ENCODE measurements at places on chromosomes 7 and 10.

DNA sequence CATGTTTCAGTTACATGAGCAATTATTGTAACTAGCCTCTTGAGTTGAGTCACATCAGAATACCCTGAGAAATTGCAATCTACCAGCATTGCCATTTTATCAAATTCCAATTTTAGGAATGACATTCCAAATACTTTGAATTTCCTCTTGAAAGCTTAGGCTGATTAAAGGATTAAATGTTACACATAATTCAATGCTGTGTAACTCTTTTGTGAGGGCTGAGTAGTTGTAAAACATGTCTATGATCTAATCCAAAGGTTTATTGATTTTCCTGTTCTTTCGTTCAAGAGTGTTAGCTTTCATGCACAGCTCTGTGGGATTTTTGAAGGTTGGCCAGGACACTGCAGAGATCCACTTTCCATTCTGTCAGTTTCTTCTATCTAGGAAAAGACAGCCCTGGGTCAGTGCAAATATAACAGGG, 193.1 kb downstream of the SORCS1 start:
- no peak for DNase-seq

GRCh38 chr7:34656041-34656440, 2.0 kb upstream of the NPSR1 start:
- DNase-seq, result no peak

- no peak for DNase-seq
Measured at GRCh38 chr7:129375141-129375938, 58.9 kb upstream of the STRIP2 start.

- no peak for DNase-seq
Measured at GRCh38 chr7:127900732-127901685, 130.2 kb downstream of the LRRC4 start.

GRCh38 chr10:49184642-49185111, 3.5 kb downstream of the TMEM273 start:
- no peak for DNase-seq

DNA sequence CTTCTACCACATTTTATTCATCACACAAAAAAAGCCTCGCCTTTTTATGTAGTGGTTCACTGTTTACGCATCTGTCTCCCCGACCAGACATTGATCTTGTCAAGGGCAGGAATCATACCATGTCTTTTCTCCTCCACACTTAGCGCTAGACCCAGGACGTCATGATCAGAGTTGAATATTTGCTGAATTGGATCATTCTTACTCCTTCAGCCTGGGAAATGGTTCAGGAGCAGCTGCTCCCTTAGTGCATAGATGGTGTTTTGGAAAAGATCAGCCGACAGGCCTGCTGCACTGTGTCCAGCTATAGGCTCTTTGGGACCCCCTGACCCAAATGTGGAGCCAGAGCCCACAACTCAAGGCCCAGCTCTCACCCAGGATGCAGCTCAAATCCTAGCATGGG, 249.1 kb upstream of the TMEM72 start:
- DNase-seq, result no peak

DNA sequence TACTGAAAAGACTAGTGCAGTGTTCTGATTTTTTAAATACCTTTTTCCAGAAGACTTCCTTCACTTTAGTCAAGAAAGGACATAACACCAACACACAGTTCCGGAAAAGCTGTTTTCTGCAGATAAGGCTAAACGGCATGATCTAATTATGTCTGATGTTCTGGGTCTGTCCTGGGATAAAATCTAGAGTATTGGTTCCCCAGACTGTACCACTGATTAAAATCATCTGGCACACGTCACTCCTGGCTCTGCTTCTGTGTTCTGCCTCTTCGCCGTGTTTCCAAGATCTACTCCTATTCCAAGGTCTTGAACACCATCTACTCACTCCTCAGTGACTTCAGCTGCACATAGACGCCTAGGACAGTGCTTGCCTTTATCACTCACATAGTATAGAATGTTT, 100.8 kb upstream of the SFMBT2 start:
- no peak for DNase-seq

- no peak for DNase-seq
Measured at GRCh38 chr10:4260483-4261124, 475.6 kb upstream of the KLF6 start.

GRCh38 chr10:7123774-7124173, 287.1 kb downstream of the SFMBT2 start:
- DNase-seq, result no peak

GRCh38 chr10:116913695-116914094, 64.4 kb downstream of the ENO4 start:
- DNase-seq, result no peak

DNA sequence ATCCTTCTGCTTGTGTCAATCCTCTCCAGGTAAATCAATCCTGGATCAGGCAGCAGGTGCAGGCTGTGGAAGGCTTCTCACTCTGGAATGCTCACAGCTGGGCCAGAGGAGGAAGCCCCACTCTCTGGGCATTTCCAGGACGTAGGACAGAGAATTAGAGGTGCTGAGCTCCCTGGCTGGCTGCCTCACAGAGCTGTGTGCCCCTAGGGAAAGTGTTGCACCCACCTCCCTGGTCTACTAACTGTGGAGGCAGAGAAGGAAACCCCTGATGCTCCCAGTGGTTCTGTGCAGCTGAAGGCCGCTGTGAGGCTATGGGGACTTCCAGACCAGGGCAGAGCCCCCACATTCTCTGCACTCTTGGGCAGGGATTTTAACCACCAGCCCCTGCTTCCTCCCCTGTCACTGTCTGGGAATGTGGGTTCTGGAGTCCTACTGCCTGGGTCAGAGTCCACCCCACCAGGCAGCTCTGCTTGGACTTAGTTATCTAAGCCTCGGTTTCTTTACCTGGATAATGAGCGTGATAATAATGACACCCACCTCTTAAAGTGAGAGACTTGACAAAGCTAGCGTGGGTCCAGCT, 73.5 kb upstream of the EEPD1 start:
- no peak for DNase-seq

GRCh38 chr10:63921908-63922467, 400.8 kb downstream of the REEP3 start:
- no peak for DNase-seq

- DNase-seq, result no peak
Measured at GRCh38 chr7:156889089-156889488, 3.9 kb downstream of the LMBR1 start.

- no peak for DNase-seq
Measured at GRCh38 chr7:39733881-39734632, 110.7 kb downstream of the RALA start.

- DNase-seq, result no peak
Measured at GRCh38 chr10:95097805-95098204, 28.5 kb upstream of the CYP2C8 start.

- no peak for DNase-seq
Measured at GRCh38 chr7:1742555-1743303, 72.7 kb downstream of the ELFN1 start.

GRCh38 chr7:3094701-3095445, 51.2 kb upstream of the CARD11 start:
- DNase-seq, result peak; percentile 22

- no peak for DNase-seq
Measured at GRCh38 chr7:13841284-13841683, 148.2 kb downstream of the ETV1 start.

DNA sequence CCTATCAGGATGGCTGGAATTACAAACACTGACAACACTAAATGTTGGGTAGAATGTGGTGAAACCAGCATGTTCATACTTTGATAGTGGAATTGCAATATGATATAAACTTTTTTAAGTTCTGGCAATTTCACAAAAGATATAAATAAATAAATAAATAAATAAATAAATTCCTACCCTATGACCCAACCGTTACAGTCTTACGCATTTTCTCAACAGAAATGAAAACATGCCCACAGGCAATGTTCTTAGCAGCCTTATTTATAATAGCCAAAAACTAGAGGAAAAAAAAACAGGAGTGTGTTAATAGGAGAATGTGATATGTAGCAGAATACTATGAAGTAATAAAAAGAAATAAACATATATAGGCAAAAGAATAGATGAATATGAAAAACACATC, 318.9 kb downstream of the IPMK start:
- DNase-seq, result no peak

DNA sequence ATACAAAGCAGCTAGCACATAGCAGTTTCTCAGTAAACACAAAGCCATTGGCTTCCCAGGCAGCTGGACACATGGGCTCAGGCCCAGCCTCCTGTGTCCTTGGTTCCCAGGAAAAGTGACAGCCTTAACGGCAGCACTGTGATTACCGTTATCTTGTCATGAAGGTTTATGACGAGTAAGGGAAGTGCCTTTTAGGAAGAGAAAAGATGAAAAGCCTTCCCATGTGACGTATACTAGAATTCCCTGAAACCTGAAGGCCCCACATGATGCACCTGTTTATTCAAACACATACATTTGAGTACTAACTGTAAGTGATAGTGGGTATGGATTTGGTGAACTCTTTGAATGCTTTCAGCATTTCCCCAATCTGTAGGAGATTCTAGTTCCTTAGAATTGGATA, 244.2 kb downstream of the DPP6 start:
- DNase-seq, result no peak
